ACHN (cell line): ENCODE measurements at places on chromosomes 4 and X.

DNA sequence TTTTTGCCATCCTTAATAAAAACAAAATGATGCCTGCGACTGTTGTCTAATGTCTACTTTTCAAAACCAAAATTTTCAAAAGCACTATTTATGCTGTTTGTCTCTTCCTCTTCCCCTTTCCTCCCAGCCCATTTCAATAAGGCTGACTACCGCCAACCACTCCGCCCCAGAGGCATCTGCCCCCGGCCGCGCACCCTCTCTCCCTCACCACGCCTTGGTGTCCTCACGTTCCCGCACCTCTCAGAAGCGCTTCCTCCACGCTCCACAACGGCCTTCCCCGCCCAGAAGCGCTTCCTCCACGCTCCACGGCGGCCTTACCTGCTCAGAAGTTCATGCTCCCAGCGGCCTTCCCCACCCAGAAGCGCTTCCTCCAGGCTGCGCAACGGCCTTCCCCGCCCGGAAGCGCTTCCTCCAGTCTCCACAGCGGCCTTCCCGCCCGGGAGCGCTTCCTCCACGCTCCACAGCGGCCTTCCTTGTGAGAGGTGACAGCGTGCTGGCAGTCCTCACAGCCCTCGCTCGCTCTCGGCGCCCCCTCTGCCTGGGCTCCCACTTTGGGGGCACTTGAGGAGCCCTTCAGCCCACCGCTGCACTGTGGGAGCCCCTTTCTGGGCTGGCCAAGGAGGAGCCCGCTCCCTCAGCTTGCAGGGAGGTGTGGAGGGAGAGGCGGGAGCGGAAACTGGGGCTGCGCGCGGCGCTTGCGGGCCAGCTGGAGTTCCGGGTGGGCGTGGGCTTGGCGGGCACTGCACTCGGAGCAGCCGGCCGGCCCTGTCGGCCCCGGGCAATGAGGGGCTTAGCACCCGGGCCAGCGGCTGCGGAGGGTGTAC lies 490.4 kb upstream of the ZFP42 start:
- no peak for DNase-seq

GRCh38 chrX:15882704-15883539 lies 28.3 kb upstream of the AP1S2 start:
- DNase-seq: peak; percentile 22

DNA sequence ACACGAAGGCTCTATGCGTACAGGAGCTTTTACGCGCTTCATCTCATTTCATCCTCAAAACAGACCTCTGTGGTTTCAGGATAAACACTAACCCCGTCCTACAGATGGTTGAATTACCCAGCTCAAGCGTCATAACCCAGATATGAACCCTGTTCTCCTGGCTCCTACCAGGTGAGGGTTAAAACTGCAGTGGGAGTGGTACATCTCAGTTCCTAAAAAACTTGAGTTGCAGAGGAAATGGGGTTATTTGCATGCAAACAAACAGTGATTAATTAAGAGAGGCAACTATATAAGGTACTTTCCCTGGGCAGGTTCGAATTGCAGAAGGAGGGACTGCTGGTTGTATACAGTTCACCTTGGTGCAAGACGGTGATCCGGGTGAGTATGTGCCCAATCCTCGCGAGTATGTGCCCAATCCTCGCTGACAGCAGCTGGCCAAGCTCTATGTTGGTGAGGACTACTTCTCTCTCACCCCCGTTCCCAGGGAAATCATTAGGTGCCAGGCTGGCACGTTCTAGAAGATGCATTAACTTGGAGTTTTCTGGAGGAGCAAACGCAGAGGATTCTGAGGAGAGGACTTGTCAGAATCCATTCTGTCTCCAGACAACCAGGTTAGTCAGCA lies 72.6 kb downstream of the FHDC1 start:
- DNase-seq: no peak

DNA sequence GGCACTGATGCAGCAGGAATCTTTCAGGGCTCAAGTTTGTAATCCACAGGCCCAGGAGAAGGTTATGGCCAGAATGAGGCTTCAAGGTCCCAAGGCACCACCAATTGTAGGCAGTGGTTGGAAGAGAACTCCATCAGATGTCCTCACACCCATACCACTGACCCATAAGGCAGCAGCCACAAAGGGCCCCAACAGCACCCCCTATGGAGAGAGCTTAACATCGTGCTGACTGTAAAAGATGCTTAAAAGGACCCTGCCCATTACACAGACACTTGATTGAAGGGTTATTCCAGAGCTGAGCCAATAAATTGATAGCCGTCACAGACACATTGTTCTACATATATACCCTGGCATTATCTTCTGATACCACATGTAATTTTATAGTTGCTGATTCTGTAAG lies 113.7 kb downstream of the SOWAHB start:
- peak; percentile 18 for DNase-seq

- DNase-seq: peak; percentile 0
These were observed 30.6 kb upstream of the PLAC1 start for GRCh38 chrX:134688839-134689238.

- DNase-seq: no peak
These were observed 55.7 kb upstream of the TMEM33 start for GRCh38 chr4:41879552-41879951.

- peak; percentile 57 for DNase-seq
These were observed 42.9 kb upstream of the INTS6L start for GRCh38 chrX:135477576-135477975.

GRCh38 chr4:56619816-56620215 lies 61.3 kb downstream of the HOPX start:
- no peak for DNase-seq

- no peak for DNase-seq
These were observed 105.4 kb downstream of the HS6ST2 start for GRCh38 chrX:132853040-132853439.

DNA sequence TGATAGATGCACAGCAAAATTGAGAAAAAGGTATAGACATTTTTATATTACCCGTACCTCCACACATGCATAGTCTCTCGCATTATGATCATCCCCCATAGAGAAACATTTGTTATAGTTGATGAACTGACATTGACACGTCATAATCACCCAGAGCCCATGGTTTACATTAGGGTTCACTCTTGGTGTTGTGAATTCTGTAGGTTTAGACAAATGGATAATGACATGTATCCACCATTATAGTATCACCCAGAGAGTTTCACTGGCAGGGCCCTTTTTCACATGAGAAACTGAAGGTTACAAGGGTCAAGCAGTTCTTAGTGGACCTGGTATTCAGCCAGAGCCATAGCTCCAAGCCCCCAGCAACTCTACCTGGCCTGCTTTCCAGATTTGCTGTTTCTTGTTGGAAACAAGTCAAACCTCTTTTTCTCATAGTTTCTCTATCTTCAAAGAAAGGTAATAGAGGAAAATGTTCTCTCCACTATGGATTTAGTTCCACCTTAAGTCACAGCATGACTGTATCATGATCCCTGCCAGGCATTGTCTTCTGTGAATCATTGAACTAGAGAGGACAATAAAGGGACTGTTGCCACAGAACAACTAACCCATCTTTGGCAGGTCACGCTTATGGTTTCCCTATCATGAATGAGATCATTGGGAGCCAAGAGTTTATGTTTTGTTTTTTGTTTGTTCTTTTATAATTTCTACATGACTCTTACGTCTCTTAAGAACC lies 64.0 kb downstream of the HHIP start:
- DNase-seq: peak; percentile 58

DNA sequence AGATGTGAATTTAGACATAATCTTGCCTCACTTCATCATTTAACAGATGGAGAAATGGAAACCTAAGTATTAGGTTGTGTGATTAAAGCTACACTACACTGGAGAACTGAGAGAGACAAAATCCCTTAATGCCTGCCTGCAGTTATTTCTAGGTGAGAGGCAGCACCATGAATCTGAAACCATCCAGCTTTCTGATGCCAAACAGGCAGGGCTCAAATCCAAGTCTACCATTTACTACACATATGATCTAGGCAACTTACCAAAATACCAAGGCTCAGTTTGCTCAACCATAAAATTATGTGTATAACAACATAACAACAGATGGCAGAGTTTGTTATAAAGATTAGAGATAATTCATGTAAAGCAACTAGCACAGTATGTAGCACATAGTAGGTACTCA lies 38.7 kb downstream of the GABRA4 start:
- DNase-seq: no peak

DNA sequence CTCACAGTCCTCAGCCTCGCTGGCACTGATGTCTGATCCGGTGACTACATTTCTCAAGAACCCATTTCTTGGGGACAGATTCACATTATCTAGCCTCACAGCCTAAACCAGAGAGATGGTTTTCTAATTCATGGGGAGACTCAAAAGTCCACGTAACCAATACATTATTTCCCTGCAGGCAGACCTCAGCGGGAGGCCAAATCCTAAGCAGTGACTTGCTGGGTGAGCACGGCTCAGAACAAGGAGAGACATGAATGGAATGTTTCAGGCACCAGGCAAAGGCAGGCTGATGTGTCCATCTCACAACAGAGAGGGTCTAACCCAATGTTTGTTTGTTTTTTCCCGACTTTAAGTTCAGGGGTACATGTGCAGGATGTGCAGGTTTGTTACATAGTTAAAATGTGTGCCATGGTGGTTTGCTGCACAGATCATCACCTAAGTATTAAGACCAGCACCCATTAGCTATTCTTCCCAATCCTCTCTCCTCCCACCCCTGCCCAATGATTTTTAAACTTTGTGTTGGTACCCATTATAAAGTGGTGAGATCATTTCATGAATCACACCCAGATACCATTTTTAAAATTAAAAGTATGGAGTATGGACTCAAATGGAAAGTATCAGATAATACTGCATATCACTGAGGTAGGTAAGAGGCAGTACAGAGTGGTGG lies 53.3 kb downstream of the SCD5 start:
- DNase-seq: no peak

GRCh38 chrX:115459883-115460880 lies 100.8 kb upstream of the PLS3 start:
- DNase-seq: no peak

- DNase-seq: no peak
These were observed 50.9 kb downstream of the PRKG2 start for GRCh38 chr4:81164126-81164525.

- no peak for DNase-seq
These were observed 1077.3 kb upstream of the PCDH10 start for GRCh38 chr4:132071815-132072214.

GRCh38 chr4:53497487-53498244 lies 93.6 kb downstream of the LNX1 start:
- no peak for DNase-seq

DNA sequence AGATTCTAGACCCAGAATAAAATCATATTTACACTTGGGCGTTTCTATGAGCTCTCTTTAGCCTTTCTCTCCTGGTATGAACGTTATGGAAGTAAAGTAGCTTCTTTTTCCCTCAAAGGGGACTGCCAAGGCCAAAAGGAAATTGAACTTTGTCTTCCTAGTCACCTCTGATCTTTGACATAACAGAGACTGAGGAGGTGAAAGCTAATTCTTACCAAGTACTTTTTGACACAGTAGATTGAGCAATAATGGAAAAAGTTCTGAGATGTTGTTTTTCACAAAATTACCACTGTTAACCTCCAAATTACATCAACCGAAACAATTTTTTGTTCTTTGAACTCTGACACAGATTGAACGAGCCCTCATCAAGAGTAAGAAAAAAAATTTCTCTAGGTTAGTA lies 318.4 kb downstream of the TEX13A start:
- no peak for DNase-seq

DNA sequence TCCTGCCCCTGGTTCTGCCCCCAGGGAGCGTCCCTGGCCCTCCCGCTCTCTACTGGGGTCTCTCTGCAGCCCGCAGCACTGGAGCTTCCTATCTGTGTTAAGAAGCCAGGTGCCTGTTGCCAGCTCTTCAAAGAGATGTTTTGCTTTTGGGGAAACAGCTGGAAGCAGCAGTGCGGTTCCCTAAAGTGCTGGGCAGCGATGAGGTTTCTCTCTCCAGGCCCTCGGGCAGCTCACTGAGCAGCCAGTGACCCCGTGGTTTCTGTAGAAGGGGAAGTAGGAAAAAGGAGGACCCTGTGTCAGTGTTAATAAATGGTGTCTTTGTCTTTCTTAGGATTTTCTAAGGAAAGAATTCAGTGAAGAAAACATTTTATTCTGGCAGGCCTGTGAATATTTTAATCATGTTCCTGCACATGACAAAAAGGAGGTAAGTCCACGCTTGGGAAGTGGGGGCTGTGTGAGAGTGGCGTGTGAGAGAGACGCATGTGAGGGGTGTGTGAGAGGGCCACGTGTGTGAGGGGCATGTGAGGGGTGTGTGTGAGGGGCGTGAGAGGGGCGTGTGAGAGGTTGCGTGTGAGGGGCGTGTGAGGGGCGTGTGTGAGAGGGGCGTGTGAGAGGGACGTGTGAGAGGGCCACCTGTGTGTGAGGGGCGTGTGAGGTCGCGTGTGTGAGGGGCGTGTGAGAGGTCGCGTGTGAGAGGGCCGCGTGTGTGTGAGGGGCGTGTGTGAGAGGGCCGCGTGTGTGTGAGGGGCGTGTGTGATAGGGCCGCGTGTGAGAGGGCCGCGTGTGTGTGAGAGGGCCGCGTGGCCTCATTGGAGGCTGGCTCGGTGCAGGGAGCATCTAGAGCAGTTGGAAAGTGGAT lies 27.1 kb upstream of the HGFAC start:
- no peak for DNase-seq

DNA sequence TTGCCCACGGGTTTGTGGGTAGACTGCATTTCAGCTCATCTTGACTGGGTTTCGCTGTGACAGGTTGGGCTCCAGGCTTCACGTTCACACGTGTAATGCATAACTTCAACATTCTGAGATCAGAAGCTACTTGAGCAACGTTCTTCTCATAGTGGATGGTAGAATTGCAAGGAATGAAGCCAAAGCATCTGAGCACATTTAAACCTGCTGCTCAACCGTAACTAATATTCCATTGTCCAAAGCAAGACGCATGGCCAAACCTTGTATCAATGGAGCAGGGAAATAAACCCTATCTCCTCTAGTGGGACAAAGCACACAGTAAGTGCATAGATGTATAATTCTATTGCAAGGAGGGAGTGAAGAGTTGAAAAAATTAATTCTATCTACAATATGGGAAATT lies 86.5 kb upstream of the PTCHD1 start:
- no peak for DNase-seq
